T-cell (primary cell): ENCODE measurements at places on chromosomes 13 and 19. TPM values are rescaled to one million over a fixed set of nuclear protein-coding genes. Genes with fewer than 3 reads are reported as not detected.
A peak's percentile ranks its signal among the peaks of the same experiment; 100 is the strongest.

LSR gene
- total RNA-seq = 64.9 TPM

ZNF528 gene
- total RNA-seq = 36.5 TPM

DNA sequence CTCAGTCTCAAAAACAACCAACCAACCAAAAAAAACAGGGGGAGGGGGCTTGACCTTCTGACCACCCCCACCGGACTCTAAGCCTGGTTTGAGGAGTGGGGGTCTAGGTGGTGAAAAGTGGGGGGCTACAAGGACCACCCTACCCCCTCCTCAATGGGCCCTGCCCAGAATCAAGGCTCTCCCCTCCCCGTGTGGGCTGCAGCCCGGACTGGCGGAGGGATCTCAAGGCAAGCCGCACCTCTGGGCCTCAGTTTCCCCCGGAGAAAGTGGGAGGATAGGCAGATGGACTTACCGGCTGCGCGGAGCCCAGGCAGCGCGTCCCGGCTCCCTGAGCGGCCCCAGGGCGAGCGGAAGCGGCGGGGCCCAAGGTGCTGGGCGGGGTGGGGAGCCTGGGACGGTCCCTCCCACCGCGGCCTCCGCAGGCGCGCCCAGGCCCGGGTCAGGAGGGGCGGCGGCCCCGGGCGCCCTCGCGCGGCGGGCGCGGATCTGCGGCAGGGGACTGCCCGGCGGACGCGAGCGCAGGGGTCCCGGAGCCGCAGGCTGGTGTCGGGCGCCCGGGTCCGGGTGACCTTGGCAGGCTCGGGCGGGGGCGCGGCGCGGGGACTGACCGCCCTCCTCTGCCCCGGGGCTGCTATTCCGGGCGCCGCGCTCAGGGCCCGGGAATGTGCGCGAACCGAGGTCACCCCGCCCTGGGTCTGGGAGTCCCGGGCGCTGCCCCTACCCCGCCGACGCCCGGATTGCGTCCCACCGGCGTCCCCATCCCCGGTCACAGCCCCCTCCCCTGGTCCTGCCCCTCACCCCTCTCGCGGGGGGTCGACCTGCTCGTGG is at the start of gene ADAMTSL5:
Gene ADAMTSL5, minus strand, starts transcription at position 349 of the 828 bp plus-strand sequence. CDS start 2,076 bp downstream, outside the sequence.
- peak; percentile 56 for DNase-seq
- H3K4me3 ChIP-seq = peak within 1 kb of the TSS; percentile 25
- H3K27ac ChIP-seq = no peak within 1 kb of the TSS
- H3K4me1 ChIP-seq = no peaks in the 10 kb centered on the region
- no peaks in the 10 kb centered on the region for H3K36me3 ChIP-seq

GRCh38 chr13:64778002-64778401 is 2452.1 kb downstream of the PCDH9 start:
- no peak for DNase-seq
- no peaks in the 10 kb centered on the region for H3K4me1 ChIP-seq
- no peaks in the 10 kb centered on the region for H3K36me3 ChIP-seq
- H3K4me3 ChIP-seq = no peak overlapping the region
- H3K27ac ChIP-seq = no peak overlapping the region

- DNase-seq = no peak
- H3K4me1 ChIP-seq = no peaks in the 10 kb centered on the region
- no peaks in the 10 kb centered on the region for H3K27me3 ChIP-seq
- H3K36me3 ChIP-seq = no peaks in the 10 kb centered on the region
Measured at GRCh38 chr19:8174706-8175105, 25.3 kb upstream of the FBN3 start.

GRCh38 chr13:91133941-91134802 is 213.3 kb upstream of the MIR17HG start:
- no peak overlapping the region for H3K27ac ChIP-seq
- H3K36me3 ChIP-seq = no peaks in the 10 kb centered on the region
- no peak for DNase-seq
- H3K27me3 ChIP-seq = no peaks in the 10 kb centered on the region
- H3K4me3 ChIP-seq = no peak overlapping the region

GRCh38 chr19:39512988-39513387 is 2.0 kb upstream of the SELENOV start:
- DNase-seq = no peak
- H3K27ac ChIP-seq = no peak overlapping the region
- no peaks in the 10 kb centered on the region for H3K36me3 ChIP-seq
- H3K4me3 ChIP-seq = no peak overlapping the region

DNA sequence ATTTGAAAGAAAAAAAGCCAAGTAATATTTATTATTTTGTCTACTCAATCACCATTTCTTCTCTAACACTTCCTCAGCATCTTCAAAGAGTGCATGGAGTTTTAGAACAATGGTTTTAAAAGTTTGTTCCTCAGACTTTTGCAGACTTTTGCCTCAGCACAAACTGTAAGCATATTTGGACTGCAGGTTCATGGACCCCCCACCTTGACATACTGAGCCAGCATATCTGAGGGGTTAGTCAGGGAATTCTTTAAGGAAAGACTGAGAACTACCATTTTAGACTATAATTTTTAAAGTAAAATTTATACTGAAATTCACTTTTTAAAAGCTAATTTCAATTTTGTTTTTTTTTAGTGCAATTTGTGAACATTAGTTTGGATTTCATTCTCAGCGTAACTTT is 1676.8 kb upstream of the PCDH20 start:
- H3K27me3 ChIP-seq = no peaks in the 10 kb centered on the region
- H3K27ac ChIP-seq = no peak overlapping the region
- H3K36me3 ChIP-seq = no peaks in the 10 kb centered on the region
- DNase-seq = no peak
- H3K4me3 ChIP-seq = no peak overlapping the region
- no peaks in the 10 kb centered on the region for H3K4me1 ChIP-seq

DNA sequence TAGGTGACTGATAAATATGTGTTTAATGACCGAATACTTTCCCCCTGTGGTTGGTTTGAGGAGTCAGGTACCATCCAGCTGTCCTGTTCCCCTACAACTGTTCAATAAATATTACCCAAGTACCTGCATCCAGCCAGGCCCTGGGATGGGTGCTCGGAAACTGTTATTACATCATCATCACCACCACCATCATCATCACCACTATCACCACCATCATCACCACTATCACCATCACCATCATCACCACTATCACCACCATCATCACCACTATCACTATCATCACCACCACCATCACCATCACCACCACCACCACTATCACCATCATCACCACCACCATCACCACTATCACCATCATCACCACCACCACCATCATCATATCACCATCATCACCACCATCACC is 4.1 kb downstream of the NTN5 start:
- H3K4me3 ChIP-seq = no peak overlapping the region
- no peaks in the 10 kb centered on the region for H3K4me1 ChIP-seq
- no peak for DNase-seq
- no peak overlapping the region for H3K27ac ChIP-seq
- H3K27me3 ChIP-seq = no peaks in the 10 kb centered on the region
